ENCODE measurements at places on chromosomes 7 and 10.

DNA sequence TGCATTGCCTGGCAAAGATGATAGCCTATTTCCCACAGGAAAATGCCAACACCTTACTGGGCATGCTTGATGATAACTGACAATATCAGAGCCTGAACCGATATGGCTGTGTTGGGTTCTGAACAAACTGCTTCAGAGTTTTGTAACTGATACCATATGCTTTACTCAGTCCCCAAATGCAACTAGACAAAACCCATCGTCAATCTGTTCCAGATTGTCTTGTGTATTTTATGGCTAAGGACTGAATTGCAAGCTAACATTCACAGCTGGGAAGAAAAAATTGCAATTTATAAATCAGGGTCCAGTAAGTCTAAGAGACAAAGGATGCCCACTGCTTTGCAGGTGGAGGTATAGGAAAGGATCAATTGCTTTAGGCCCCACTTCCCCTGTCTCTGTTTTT lies 116.8 kb upstream of the WNT16 start:
- DNase-seq = no peak

GRCh38 chr7:100016215-100016901 lies 962 bp downstream of the ZKSCAN1 start:
- no peak for DNase-seq

GRCh38 chr10:31426401-31426800 lies 107.4 kb downstream of the ZEB1 start:
- peak; percentile 17 for DNase-seq

DNA sequence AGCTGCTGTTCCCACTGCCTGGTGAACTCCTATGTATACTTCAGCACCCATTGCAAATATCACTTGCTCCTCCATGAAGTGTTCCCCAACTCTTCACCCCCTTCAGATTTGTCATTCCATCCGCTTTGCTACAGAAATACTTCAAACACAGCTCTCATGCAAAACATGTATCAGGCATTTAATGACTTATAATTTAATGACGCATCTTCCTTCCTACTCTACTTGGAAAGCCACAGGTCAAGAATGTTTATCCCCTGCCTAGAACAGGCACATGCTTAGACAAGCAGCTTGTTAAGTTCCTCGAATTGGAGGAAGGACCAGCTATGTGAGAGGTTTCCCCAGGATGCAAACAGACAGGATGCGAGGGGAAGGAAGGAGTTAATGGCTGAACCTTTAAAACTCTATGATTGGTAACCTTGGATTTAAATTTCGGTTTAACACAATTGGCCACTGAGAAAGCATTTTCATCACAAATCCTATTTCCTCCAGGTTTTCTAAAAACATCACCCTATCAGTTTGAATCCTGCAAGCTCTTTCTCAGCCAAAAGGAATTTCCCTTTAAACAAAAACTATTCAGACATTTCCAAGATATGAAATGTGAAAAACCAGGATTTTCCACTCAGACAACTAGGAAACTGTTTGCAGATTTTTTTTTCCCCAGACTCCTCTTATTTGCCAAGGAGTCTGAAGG lies 11.5 kb downstream of the CREB3L2 start:
- DNase-seq = peak; percentile 29

GRCh38 chr10:116602648-116603400 lies 12.1 kb downstream of the PNLIPRP1 start:
- no peak for DNase-seq

Data from AG08396 (cell line).